ENCODE measurements at places on chromosomes 16 and 17.

GRCh38 chr17:17201907-17202306, 4.2 kb downstream of the PLD6 start:
- DNase-seq, result no peak

- DNase-seq, result no peak
These were observed 26.3 kb upstream of the FZD2 start for GRCh38 chr17:44530896-44531418.

DNA sequence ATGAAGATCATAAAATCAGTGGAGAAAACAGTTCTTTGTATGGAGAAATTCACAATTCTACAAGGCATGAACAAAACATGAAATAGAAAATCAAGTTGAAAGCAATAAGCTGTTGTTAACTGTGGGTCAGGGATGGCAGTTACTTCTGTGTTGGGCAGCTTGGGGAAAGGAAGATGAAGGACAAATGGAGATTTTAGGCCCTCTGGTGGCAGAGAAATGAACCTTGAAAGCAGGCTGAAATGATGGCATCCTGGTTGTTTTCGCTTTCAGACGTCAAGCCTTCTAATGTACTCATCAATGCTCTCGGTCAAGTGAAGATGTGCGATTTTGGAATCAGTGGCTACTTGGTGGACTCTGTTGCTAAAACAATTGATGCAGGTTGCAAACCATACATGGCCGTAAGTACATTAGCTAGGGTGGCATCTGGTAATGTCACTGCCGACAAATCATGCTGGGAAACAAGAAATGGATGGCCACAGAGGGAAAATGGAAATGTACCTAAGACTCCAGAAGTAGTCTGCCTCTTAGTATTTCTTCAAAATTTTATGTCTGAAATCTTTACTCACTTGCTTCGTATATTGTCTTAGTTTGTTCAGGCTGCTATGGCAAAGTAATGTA, 108.9 kb downstream of the MAP2K6 start:
- DNase-seq, result peak; percentile 64

DNA sequence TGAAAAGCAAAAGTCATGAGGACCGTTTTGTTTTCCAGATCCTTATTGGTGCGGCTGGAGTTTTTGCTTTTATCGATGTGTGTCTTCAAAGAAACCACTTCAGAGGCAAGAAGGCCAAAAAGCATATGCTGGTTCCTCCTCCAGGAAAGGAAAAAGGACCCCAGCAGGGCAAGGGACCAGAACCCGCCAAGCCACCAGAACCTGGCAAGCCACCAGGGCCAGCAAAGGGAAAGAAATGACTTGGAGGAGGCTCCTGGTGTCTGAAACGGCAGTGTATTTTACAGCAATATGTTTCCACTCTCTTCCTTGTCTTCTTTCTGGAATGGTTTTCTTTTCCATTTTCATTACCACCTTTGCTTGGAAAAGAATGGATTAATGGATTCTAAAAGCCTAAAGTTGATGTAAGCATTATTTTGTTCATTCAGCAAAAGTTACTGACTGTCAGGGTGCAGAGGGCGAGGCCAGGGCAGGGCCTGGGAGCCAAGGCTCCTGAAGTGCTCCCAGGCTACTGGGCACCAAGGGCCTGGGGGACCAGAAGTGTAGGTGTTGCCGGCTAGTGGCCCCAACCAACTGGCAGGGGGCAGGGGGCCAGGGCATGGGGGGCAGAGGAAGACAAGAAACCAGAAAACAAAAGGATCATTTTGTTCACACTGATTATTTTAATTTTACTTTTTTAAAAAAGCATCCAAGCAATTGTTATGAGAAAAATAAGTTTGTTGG, 8.8 kb downstream of the CMTM2 start:
- no peak for DNase-seq

- no peak for DNase-seq
These were observed 44.1 kb downstream of the RBBP6 start for GRCh38 chr16:24583494-24583893.

DNA sequence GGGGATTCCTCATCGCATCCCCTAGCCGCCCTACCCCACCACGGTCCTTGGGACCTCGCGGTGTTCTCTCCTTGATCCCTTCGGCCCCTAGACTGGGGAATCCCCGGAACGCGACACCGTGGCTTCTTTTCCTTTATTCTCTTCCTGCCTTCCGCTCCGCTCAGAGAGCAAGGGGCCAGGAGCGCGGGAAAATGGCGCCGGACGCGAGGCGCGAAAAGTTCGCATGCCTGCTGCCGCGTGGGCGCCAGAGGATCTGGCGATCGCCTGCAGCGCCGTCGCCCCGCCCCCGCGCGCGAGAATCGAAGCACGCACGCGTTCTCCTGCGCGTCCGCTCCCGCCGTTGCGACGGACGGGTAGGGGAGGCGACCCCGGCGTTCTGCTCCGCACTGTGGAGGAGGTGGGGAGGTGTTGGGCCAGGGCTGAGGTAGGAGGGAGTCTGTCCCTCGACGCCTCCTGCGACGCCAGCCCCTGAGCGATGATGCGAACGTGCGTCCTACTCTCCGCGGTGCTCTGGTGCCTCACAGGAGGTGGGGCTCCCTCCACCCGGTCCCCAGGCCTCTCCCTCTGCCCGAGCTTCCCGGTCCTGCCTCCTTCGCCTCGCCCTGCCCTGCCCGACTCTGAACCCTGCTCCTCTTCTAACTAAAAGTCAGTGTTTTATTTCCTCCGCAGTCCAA, at the start of gene ZPBP2:
Gene ZPBP2, plus strand, starts transcription at position 323 of the 674 bp plus-strand sequence. Its CDS starts 153 bp downstream, at position 476.
- no peak for DNase-seq

DNA sequence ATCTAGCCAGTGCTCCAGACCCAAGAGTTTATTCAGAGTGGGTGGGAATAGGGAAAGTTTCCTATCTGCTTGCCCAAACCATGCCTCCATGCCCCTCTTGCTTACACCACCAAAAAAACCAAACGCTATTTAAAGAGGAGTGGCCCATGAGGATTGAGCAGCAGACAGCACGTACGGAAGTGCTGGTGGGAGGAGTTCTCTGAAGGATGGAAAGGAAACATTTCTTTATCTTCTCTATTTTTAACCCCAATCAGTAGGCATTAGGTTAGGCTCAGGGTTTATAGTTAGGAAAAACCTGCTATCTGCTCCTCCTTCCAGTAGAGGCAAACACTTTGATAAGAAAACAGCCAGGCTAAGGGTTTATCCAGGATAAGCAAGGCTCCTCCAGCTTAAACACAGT, 235.3 kb downstream of the ZFHX3 start:
- DNase-seq, result no peak

- peak; percentile 54 for DNase-seq
These were observed 35.8 kb upstream of the HAPSTR1 start for GRCh38 chr16:9055661-9056060.

GRCh38 chr17:79026376-79027273, 2.7 kb downstream of the C1QTNF1 start:
- peak; percentile 65 for DNase-seq

DNA sequence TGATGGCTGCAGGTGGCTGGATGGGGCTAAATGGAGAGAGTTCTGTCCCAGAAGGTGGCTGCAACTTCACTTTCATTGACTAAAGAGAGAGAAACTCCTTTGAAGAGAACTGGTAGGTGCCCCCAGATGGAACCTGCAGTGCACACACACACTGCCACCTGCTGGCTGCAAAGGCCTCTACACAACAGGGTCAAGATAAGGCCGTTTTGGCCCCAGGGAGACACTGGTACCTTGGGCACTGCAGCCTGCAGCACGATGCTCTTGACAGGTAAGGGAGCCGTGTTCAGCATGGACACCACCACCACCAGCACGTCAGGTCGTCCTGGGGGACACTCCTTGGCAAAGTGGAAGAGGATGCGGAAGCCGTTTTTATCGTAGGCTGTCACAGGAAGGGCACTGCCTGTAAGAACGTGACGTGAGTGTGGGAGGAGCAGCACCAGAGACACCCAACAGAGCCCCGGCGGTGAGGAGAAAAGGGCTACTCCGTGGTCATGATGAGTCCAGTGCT, 22.7 kb downstream of the GGA3 start:
- peak; percentile 64 for DNase-seq

GRCh38 chr17:28488533-28489276, 15.3 kb downstream of the SLC13A2 start:
- no peak for DNase-seq

DNA sequence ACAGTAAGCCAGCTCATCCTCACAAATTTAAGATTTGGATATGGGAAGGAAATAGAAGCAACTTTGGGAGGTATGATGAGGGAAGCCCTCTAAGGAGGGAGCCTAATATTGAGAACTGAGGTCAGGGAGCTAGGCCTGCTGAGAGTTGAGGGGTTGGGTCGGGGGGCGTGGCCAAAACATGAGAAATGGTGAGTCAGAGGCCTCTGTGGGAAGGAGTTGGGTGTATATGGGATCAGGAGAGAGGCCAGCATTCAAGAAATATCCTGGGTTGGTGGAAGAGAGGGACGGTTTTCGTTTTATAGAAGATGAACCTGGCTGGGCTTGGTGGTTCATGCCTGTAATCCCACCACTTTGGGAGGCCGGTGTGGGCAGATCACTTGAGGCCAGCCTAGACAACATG, 48.4 kb downstream of the CLEC16A start:
- DNase-seq, result peak; percentile 73

DNA sequence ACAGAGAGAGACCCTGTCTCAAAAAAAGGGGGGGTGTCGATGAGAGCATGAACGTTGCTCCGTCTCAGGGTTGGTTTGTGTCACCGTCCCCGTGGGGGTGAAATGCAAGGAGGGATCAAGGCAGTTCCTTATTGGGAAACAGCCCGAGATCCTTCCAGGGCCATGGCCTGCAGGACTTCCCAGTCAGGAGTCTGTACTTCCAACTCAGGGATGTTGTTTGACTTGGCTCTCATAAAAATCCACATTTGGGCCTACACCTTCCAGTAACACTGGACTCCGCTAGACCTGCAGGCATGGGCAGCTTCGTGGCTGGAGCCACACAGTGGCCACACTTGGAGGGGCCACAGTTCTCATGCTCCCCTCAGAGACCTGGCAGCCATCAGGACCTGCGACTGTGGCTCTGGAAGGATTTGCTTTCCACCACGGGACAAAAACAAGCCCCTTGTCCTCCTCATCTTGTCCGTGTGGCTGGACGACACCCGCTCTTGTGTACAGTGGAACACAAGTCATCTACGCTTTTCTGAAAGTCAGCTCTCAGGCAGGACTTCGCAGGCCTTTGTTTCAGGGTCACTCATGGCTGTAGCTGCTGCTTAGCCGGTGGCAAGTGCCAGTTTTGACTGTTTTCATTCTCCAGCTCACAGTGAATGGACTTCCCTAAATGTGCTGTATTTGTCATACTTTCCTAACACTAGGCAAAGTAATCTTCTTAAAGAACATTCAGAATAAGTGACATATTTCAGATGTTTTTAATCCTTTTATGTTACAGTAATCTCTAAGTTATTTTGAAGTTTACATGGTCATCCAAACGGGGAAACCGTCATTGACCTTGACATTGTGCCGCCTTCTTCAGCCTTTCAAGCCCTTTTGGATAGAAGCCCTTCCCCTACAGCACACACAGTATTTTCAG, 24.2 kb upstream of the IL17C start:
- no peak for DNase-seq

DNA sequence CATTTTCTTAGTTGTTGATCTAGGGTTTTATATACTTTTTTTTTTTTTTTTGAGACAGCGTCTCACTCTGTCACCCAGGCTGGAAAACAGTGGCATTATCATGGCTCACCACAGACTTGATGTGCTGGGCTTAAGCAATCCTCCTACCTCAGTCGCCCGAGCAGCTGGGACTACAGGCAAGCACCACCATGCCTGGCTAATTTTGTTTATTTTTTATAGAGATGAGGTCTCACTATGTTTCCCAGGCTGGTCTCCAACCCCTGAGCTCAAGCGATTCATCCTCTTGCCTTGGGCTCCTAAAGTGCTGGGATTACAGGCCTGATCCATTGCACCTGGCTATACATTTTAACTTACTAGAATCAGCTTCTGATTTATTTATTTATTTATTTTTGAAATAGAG, 34.2 kb upstream of the ATP2A3 start:
- no peak for DNase-seq

GRCh38 chr16:70495425-70496182, 27.8 kb downstream of the COG4 start:
- no peak for DNase-seq

DNA sequence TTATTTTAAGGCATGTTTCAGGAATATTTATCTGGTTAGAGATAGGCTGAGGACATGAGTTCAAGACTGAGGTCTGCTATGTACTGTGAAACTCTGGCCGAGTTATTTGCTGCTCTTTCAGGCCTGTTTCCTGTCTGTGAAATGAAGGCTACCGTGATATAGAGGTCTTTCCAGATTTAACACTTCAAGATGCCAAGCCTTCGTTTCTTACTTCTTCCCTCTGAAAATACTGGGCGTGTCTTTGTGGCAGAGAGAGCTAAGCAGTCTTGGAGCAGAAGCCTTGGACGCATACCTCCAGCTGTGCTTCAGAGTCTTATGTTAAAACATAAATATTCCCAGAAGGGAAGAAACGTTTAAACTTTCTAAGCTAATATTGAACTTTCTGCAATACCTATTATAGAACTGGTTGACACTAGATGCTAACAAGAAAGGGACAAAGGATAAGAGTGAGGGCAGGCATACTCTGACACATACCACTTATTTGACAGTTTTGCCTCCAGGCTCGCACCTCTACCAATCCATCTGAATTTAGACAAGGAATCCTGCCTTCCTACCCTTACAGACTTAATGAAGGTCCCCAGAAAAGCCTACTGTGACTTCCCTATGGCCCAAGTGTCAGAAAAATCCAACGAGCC, 17.5 kb downstream of the WIPI1 start:
- no peak for DNase-seq

DNA sequence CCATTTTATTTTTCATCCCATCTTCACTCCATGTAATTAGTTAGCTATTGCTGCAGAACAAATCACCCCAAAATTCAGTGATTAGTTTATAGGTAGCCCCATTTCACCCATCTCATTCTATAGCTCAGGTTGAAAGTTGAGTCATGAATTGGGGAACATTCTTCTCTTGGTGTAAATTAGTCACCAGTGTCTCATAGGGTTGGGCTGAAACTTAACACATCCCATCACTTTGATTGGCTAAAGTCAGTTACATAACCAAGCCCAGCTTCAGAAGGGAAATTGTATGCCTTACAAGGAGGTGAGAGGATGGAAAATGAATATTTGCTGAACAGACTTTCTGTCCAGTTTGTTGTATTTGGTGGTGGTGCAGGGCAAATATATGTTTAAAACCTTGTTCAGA, 477.5 kb downstream of the WWOX start:
- DNase-seq, result no peak

DNA sequence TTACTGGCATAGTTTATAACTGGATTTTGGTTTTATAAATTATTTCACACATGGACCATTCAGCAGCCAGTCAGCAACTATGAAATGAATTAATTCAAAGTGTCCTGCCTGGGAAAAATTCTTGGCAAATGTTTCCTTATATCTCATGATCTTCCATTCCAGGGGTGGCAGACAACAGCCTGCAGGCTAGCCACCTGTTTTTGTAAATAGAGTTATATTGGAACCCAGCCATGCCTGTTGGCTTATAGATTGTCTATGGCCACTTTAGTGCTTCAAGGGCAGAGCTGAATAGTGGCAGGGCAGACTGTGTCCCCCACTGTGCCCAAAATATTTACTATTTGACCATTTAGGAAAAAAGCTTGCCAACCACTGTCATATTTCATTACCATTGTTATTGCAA, 613.7 kb downstream of the TMEM114 start:
- no peak for DNase-seq

GRCh38 chr16:28319476-28320022, 27.2 kb downstream of the SBK1 start:
- no peak for DNase-seq

GRCh38 chr17:34024386-34024785, 230.7 kb upstream of the CCL2 start:
- no peak for DNase-seq

- DNase-seq, result peak; percentile 78
These were observed 104.7 kb downstream of the PITPNC1 start for GRCh38 chr17:67481808-67482207.
